ENCODE measurements at places on chromosomes 1 and 21.

DNA sequence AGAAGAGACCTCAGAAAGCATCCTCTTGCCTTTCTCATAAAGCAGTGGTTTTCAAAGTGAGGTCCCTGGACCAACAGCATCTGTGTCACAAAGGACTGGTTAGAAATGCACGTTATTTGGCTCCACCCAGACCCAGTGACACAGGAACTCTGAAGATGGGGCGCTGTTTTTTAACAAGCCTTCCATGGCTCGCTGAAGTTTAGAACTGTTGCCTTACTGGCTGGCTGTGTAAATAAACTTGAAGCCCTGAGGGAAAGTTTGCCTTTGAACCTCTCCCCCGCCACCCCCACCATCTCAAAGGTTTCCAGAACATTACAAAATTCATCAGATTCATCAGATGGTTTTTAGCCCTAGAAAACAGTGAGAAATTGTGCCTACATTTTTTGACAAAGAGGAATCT lies 21.8 kb upstream of the IKBKE start:
- DNase-seq = no peak

GRCh38 chr1:58979677-58980076 lies 195.8 kb upstream of the JUN start:
- no peak for DNase-seq

DNA sequence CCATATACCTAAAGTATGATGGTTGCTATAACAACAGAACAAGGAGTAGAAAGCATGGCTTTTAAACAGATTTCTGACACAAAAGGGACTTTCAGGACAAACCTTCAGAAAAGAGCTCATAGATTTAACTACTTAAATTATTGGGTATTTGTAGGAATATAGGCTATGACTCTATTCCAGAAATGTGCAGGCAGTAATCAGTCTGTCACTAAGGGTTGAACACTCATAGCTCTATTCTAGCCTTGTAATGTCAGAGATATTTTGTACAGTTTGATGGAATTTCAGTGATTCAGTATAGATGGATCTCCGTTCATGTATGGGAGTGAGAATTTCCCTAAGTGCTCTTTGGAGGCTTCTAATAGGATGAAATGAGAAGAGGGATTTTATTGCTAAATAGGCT lies 82.8 kb downstream of the EXTL2 start:
- peak; percentile 11 for DNase-seq

GRCh38 chr1:109826930-109827349 lies 63.2 kb upstream of the EPS8L3 start:
- DNase-seq = no peak

GRCh38 chr1:2887941-2888855 lies 86.7 kb upstream of the TTC34 start:
- DNase-seq = no peak

DNA sequence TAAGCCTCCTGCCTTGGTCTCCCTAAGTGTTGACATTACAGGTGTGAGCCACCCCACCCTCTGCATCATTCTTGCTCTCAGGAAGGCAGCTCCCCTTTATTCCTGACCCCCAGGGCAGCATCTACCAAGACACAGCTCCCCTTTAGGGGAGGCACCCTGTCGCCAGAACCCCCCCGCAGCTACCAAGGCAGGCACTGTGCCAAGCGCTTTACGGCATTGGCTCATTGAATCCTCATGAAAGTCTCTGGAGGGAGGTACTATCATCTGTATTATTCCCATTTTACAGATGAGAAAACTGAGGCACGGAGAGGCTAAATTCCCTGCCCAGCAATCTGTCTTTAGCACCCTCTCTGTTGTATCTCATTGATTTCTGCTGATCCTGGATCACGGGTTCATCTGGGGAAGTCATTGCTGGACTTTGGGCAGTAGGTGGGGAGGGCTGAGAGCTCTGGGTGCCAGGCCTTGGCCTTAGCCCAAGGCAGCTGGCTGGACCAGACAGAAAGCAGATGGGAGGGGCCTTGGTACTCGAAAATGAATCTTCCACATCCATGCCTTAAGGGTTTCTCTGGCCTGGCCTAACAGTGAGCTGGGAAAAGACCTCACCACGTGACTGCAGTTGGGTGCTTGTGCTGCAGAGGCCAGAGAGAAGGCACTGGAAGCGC lies 5.9 kb downstream of the PLOD1 start:
- no peak for DNase-seq

GRCh38 chr1:118219438-118219837 lies 34.4 kb upstream of the SPAG17 start:
- no peak for DNase-seq

GRCh38 chr1:53285969-53286760 lies 41.7 kb downstream of the LRP8 start:
- DNase-seq = no peak

All from GM03348 (cell line).